ENCODE measurements at places on chromosomes 5 and 9. TPM values are rescaled to one million over a fixed set of nuclear protein-coding genes. Genes with fewer than 3 reads are reported as not detected.

Gene CDKN2B-AS1
- total RNA-seq = 4.1 TPM

Gene PCDHB14
- total RNA-seq = 4.3 TPM

Gene MTREX
- 57.0 TPM for total RNA-seq

- H3K27me3 ChIP-seq = no peaks in the 10 kb centered on the region
- H3K4me1 ChIP-seq = no peaks in the 10 kb centered on the region
- no peak overlapping the region for H3K4me3 ChIP-seq
- no peak overlapping the region for H3K27ac ChIP-seq
These were observed 15.8 kb upstream of the CACFD1 start for GRCh38 chr9:133443982-133444381.

Gene CNTNAP3B
- total RNA-seq = not detected
